HFFc6 (cell line): ENCODE measurements at places on chromosomes 5 and 9. TPM values are rescaled to one million over a fixed set of nuclear protein-coding genes. Genes with fewer than 3 reads are reported as not detected.

Gene OR1N1
- not detected in 3 replicates for total RNA-seq

Gene BTNL9
- not detected in 3 replicates for total RNA-seq

GRCh38 chr5:103119070-103119764 lies 721 bp downstream of the GIN1 start:
- peaks cover 29% of the 10 kb centered on the region for H3K4me1 ChIP-seq
- peak overlapping the region; percentile 99 for H3K27ac ChIP-seq
- peak; percentile 2 for DNase-seq
- H3K36me3 ChIP-seq: peaks cover 8% of the 10 kb centered on the region

Gene PCDHGA3
- 2.9 to 10.9 TPM (median 8.4 TPM) in 3 replicates for total RNA-seq

Gene RELL2
- total RNA-seq: 3.0 to 4.1 TPM (median 3.4 TPM) in 3 replicates

- no peak overlapping the region for H3K4me3 ChIP-seq
- peaks cover 9% of the 10 kb centered on the region; the same call in 1 of the 2 replicates for H3K36me3 ChIP-seq
- H3K27ac ChIP-seq: no peak overlapping the region
- no peaks in the 10 kb centered on the region for H3K4me1 ChIP-seq
- peaks cover 4% of the 10 kb centered on the region for H3K27me3 ChIP-seq
Measured at GRCh38 chr5:3385991-3386519, 209.6 kb upstream of the IRX1 start.

DNA sequence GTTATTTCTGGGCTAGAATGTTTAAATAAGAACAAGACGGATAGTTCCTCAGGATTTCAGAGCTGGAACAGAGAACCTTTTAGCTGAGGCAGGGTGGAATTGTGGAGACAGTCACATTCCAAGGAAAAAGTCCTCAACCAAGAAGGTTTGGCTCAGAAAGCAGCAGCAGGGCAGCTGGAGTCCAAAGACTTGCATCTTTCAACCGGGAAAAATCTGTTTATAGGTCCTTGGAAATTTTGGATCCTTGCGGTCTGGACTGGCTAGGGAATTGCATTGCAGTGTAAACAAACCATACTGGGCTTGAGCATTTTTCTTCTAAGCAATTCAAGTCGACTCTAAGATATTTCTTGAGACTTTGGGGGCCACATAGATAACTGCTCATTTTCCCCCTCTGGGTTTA lies 40.8 kb upstream of the HMHB1 start:
- H3K27me3 ChIP-seq: no peaks in the 10 kb centered on the region; the same call in none of the 2 replicates
- H3K36me3 ChIP-seq: no peaks in the 10 kb centered on the region
- H3K4me1 ChIP-seq: peaks cover 44% of the 10 kb centered on the region
- H3K4me3 ChIP-seq: no peak overlapping the region

- H3K4me3 ChIP-seq: no peak overlapping the region
- DNase-seq: no peak
- peaks cover 9% of the 10 kb centered on the region for H3K27me3 ChIP-seq
- H3K4me1 ChIP-seq: no peaks in the 10 kb centered on the region
Measured at GRCh38 chr9:93387791-93388190, 63.7 kb upstream of the FAM120A start.

Gene IL9
- not detected in 2 replicates for total RNA-seq

DNA sequence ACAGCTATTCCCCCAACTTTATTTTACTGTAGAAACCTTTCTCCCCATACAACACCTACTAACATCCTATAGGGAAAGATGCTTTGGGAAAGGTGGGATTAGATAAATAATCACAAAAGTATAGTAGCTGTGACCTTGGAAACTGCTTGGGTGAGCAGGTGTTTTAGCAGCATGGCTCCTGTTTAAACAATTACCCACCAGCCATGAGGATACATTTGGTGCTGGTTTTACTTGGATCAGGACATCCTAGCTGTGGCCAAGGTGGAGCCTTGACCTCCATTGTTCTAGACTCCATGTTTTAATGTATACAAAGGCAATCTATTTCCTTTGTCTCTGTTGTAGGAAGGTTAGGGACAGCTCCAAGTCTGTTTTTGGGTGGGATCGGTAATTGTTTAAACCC lies 56.8 kb upstream of the ALDH1B1 start:
- H3K4me1 ChIP-seq: peaks cover 12% of the 10 kb centered on the region
- H3K27ac ChIP-seq: no peak overlapping the region
- H3K36me3 ChIP-seq: no peaks in the 10 kb centered on the region
- H3K27me3 ChIP-seq: peaks cover 49% of the 10 kb centered on the region

Gene FGF1
- total RNA-seq: 31.2 to 34.2 TPM (median 34.2 TPM) in 3 replicates

GRCh38 chr9:95028853-95029219 lies 288.7 kb downstream of the FANCC start:
- DNase-seq: no peak
- peaks cover 87% of the 10 kb centered on the region for H3K4me1 ChIP-seq
- no peak overlapping the region for H3K4me3 ChIP-seq
- H3K27ac ChIP-seq: peak overlapping the region; percentile 47; the same call in 1 of the 2 replicates
- H3K27me3 ChIP-seq: no peaks in the 10 kb centered on the region; the same call in none of the 2 replicates
- H3K36me3 ChIP-seq: peaks cover 42% of the 10 kb centered on the region

DNA sequence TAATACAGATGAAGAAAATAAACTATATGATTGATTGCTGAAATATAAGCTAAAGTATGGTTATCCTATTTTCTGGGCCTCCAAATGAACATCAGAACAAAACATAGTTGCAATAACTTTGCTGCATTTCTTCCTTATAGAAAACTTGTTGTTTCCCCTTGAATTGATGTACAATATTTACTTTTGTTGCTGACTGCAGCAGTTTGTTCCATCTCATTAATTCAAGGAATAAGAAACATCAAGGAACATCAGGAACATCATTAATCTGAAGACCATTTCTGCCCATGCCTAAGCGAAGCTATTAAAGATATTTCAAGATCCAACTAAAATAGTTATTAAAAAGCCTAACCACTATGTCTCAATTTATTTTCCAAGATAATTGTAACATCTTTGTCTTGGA lies 363.6 kb upstream of the EDIL3 start:
- H3K36me3 ChIP-seq: no peaks in the 10 kb centered on the region
- no peaks in the 10 kb centered on the region for H3K4me1 ChIP-seq
- no peak overlapping the region for H3K4me3 ChIP-seq
- H3K27me3 ChIP-seq: no peaks in the 10 kb centered on the region

GRCh38 chr5:175003531-175003930 lies 279.1 kb downstream of the MSX2 start:
- peaks cover 18% of the 10 kb centered on the region for H3K36me3 ChIP-seq
- H3K27me3 ChIP-seq: peaks cover 5% of the 10 kb centered on the region; the same call in 1 of the 2 replicates
- no peaks in the 10 kb centered on the region for H3K4me1 ChIP-seq
- H3K27ac ChIP-seq: no peak overlapping the region
- no peak for DNase-seq

GRCh38 chr5:6734243-6734700 lies 21.0 kb downstream of the TENT4A start:
- DNase-seq: no peak
- H3K27me3 ChIP-seq: no peaks in the 10 kb centered on the region
- peak overlapping the region; percentile 54 for H3K27ac ChIP-seq
- H3K4me1 ChIP-seq: peaks cover 74% of the 10 kb centered on the region
- no peak overlapping the region for H3K4me3 ChIP-seq

DNA sequence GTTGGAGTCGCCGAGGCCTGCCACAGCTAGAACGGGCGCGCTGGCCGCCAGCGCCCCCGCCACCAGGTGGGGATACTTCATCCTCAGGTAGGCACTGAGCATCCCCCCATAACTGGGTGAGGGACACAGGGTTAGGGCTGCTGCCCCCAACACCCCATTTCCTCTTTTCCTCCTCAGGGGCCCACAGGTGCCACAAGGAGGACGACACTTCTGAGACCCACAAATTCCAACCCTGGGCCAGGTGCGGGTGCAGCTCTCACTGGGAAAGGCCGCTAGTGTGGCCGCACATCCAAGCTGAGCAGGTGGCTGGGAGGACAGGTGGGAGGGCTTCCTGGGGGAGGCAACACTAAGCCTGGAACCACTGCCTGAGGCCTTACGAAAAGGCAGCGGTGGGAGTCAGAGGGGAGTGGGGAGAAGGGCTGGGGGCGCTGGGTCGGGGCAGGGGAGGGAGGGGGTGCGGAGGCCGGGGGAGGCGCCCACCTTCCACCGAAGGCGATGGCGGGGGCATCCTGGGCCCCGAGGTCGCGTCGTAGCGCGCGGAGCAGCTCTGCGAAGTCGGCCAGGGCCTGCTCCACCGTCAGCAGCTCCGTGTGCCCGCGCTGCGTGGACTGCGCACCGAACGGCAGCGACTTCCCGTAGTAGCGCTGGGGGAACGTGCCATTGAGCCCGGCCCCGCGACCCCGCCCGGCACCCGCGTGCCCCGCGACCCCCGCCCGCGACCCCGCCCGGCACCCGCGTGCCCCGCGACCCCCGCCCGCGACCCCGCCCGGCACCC lies 961 bp downstream of the DPP7 start:
- no peaks in the 10 kb centered on the region for H3K4me1 ChIP-seq
- no peaks in the 10 kb centered on the region; the same call in 1 of the 2 replicates for H3K36me3 ChIP-seq
- no peak overlapping the region for H3K27ac ChIP-seq
- peak overlapping the region; percentile 53 for H3K4me3 ChIP-seq
- no peak for DNase-seq
- H3K27me3 ChIP-seq: no peaks in the 10 kb centered on the region; the same call in 1 of the 2 replicates

GRCh38 chr5:172533399-172534228 lies 79.3 kb upstream of the SH3PXD2B start:
- H3K27me3 ChIP-seq: peaks cover 26% of the 10 kb centered on the region
- H3K36me3 ChIP-seq: no peaks in the 10 kb centered on the region
- H3K4me3 ChIP-seq: peak overlapping the region; percentile 9; the same call in 1 of the 2 replicates
- H3K27ac ChIP-seq: no peak overlapping the region
- H3K4me1 ChIP-seq: peaks cover 17% of the 10 kb centered on the region
- no peak for DNase-seq

DNA sequence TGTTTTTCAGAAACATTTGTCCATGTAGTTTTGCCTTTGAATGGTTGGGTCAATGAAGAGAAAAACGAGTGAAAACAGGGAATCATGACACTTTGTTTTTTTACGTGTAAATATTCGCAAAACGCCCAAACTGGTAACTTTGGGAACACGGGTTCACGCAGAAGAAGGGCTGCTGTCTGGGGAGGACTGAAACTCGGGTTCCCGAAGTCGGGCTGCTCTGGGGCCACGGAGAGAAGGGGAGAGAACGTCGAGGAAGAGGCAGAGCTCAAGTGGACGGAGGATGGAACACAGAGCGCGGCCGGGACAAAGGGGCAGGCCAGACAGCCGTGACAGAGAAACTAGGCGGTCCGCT lies 478 bp upstream of the SETD9 start:
- peak; percentile 45 for DNase-seq
- H3K4me3 ChIP-seq: peak overlapping the region; percentile 95
- peak overlapping the region; percentile 96 for H3K27ac ChIP-seq
- H3K36me3 ChIP-seq: no peaks in the 10 kb centered on the region
- peaks cover 5% of the 10 kb centered on the region for H3K27me3 ChIP-seq

Gene ORM2
- total RNA-seq: not detected in 3 replicates

DNA sequence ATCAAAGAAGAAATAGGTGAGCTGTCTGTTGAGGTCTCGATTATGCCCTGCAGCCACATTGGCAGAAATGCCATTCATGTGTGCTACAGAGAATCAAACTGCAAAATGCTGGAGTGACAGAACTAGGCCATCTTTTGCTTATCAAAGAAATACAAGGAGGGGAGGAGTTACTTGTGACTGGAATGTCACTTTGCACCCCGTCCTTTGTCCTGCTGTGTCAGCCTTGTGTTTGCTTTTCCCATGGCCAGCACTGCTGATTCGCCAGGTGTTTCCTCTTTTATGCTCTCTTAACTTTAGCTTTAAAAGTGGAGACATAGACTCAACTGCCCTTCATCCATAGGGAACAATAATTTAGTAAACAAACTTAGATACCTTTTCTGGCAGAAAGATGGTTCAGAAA lies 54.3 kb downstream of the SLC46A2 start:
- H3K36me3 ChIP-seq: peaks cover 12% of the 10 kb centered on the region; the same call in 1 of the 2 replicates
- H3K27me3 ChIP-seq: no peaks in the 10 kb centered on the region; the same call in 1 of the 2 replicates
- H3K4me3 ChIP-seq: no peak overlapping the region
- DNase-seq: no peak
- no peaks in the 10 kb centered on the region for H3K4me1 ChIP-seq

Gene SPINK5
- total RNA-seq: not detected in 2 replicates

GRCh38 chr5:142722146-142722545 lies 36.3 kb upstream of the FGF1 start:
- no peaks in the 10 kb centered on the region for H3K36me3 ChIP-seq
- H3K4me1 ChIP-seq: peaks cover 52% of the 10 kb centered on the region

DNA sequence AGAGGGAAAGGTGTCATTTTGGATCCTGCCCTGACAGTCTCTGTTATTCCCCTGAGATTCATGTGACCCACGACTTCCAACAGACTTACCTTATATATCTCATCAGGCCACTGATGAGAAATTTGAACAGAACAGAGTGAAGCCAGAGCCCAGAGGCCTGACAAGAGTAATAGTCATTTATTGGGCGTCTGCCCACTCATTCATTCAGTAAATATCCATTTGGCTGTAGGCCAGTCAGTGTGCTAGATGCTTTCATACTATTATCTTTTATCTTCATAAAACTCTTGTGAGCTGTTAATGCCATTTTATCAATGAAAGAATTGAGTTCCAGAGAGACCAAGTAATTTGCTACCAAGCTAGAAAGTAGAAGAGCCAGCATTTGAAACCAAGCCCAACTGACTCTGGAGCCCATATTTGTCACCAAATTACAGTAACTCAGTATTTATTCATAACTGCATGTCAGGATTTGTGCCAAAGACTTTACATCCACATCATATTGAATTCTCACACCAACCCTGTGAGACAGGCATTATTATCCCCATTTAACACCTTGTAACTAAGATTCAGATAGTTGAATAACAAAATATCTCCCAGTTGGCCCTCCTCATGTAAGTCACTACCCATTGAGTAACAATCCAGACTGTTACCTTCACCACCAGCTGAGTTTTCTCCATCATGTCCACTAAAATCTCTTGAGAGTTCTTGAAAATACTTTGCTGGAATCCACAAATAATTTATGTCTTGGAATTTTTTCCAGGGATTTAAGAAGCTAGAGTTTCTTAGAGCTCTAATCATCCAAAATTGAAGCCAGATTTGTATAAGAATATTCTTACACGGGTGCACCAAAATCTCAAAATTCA lies 2.5 kb downstream of the PTPDC1 start:
- H3K36me3 ChIP-seq: no peaks in the 10 kb centered on the region
- H3K27me3 ChIP-seq: no peaks in the 10 kb centered on the region
- H3K27ac ChIP-seq: peak overlapping the region; percentile 39
- H3K4me1 ChIP-seq: peaks cover 22% of the 10 kb centered on the region
